Activated T-helper 2 cell treated with anti-CD3 and anti-CD28 coated beads, Interferon-gamma antibody, Interleukin-2, Interleukin-4, amounts not matched to agents 10 μg/mL and 5 μg/mL and 100 μg/mL, durations not matched to agents 14 hours and 24 hours and 36 hours (primary cell): ENCODE measurements at places on chromosomes 1 and 21. TPM values are rescaled to one million over a fixed set of nuclear protein-coding genes. Genes with fewer than 3 reads are reported as not detected.

Gene GDAP2
- 19.7 and 25.3 TPM in 2 replicates for total RNA-seq

Gene CACNA1E
- not detected in 2 replicates for total RNA-seq

Gene FCRLB
- 0.16 TPM in 1 of 2 replicates, not detected in the other for total RNA-seq

Gene KCNK1
- total RNA-seq = 5.4 and 6.1 TPM in 2 replicates

Gene AGT
- total RNA-seq = not detected in 2 replicates
